ENCODE measurements at places on chromosomes 2 and 18.
A peak's percentile ranks its signal among the peaks of the same experiment; 100 is the strongest.

GRCh38 chr2:231674587-231675338 lies 33.6 kb upstream of the PTMA start:
- no peak for DNase-seq

DNA sequence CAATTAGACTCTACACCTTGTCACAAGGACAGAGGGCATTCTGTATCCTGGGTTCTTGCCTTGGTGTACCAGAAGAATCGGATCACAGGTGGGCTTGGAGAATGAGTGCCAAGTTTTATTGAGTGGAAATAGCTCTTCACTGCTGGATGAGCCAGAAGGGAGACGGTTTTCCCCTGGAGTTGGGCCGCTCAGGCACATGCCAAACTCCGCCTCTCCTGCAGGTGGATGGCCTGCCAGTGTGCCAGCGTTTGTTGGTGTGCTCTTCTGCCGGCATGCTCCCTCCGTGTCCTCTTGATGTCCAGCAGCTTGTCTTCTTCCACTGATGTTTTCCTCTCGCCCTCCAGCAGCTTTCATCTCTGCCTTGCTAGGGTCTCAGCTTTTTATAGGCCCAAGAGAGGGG lies 115.5 kb upstream of the RAB27B start:
- no peak for DNase-seq

DNA sequence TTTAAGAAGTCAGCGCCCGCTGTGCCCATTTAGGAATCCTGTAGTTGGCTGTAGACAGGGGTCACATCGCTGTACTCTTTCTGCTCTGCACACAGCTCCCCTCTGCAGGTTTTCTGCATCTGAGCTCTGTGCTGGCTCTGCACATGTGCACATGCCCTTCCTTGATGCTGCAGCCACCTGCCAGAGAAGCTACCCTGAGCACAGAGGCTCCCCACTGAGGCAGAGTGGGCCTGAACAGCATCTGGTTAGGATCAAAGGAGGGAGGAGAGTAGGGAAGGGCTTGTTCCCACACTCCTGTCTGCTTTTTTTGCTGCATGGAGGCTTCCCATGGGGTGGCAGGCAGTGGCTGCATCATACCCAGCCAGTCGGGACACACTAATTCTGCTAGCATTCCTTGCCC lies 238.9 kb downstream of the FHOD3 start:
- DNase-seq = no peak

DNA sequence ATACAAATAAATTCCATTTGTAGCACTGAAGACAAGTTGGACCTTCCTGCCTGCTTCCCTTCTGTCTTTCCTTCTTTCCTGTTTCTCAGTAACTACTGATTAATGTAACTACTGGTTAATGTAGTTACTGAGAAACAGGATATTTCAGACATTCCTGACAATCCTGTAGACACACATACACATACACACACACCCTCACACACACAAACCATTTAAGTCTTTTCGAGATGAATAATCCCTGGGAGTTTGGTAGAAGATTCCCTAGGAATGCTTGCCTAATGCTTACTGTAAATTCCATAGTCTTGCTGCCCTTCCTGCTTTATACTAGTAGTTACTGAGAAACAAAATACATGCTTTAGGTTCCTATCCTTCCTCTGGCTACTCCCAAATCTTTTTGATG lies 83.9 kb downstream of the PIK3C3 start:
- peak; percentile 86 for DNase-seq

DNA sequence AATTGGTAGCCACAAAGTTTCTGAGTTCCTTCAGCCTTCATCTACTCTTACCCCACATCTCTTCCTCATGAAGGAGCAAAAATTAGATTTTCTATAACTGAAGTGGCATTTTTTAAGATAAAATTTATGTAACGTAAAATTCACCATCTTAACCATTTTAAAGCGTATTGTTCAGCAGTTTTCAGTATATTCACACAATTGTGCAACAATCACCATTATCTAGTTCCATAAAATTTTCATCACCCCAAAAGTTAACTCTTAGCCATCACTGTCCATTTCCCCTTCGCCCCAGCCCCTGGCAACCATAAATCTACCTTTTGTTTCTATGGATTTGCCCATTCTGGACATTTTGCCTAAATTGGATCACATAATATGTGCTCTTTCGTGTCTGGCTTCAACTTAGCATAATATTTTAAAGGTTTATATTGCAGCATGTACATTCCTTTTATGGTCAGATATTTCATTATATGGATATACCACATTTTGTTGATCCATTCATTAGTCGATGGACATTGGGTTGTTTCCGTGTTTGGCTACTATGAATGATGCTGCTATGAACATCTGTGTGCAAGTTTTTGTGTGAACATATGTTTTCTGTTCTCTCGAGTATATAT lies 44.6 kb downstream of the ATIC start:
- no peak for DNase-seq

- DNase-seq = no peak
Measured at GRCh38 chr2:121287146-121287798, 2.3 kb upstream of the TFCP2L1 start.

DNA sequence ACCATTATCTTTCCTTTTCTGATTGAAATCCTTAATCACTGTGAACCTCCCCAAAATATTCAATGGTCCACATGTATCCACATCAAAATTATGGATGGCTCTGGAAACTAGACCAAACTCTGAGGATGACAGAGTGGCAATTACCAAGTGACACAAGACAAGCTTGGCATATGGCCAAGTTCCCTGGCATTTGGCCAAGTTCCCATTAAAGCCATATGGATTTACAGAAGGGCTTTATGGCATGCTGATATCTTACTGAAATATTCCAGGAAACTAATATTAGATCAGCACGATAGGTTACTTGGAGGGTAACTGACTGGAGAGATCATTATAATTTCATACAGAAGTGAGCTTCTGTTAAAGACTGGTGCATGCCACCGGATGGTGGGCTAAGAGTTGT lies 21.9 kb upstream of the CERS6 start:
- no peak for DNase-seq
